ENCODE measurements at places on chromosomes 4 and X.

DNA sequence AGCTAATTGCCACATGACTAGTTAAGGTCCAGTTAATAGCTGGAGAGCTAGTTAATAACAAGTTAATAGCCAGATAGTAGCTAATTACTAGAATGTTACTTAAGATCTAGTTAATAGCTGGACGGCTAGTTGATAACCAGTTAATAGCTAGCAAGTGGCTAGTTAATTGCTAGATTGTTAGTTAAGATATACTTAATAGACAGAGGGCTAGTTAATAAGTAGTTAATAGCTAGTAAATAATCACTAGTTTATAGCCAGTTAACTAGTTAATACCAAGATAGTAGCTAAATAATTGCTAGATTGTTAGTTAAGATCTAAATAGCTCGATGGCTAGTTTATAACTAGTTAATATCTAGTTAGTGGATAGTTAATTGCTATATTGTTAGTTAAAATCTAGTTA lies 632.6 kb upstream of the CT83 start:
- no peak for DNase-seq

- DNase-seq, result no peak
These were observed 142.6 kb upstream of the PPARGC1A start for GRCh38 chr4:24032371-24032989.

DNA sequence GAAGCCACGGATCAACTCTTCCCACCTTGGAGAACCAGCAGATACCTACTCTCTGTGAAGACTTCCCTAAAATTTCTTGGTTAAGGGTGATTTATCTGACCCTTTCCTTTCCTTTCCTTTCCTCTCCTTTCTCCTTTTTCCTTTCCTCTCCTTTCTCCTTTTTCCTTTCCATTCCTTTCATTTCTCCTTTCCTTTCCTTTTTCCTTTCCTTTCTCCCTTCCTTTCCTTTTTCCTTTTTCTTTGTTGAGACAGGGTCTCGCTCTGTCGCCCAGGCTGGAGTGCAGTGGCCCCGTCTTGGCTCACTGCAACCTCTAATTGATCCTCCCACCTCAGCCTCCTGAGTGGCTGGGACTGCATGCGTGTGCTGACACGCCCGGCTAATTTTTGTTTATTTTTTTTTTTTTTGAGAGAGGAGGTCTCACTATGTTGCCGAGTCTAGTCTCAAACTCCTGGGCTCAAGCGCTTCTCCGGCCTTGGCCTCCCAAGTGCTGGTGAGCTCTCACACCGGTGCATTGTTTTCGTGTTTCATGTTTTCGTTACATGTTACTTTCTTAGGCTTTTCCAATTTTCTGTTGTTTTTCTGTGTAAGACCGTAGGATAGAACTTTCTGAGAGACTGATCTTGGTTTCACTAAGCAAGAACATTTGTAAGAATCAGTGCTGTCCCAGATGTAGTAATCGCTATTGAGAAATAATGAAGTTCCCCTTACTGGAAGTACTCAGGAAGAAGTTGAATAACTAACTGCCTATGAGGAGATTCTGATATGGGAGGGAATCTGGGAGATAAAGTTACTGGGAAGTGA lies 2.0 kb downstream of the TMEM165 start:
- DNase-seq, result no peak

DNA sequence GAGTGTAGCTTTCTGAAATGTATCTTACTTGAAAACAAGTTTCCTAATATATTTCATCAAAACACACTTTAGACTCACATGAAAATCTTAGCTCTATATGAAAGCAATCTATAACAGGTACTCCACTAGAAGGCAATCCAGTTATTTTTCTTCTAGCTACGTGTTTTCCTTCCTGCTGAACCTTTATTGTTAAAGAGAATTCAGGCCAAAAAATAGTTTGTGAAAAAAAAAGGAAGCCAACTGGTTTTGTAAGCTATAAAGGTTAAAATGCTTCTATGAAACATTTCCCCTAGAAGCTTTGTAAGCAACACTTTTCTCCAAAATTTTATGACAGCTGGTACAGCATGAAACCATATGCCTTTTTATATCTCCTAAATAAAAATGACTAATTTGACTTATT lies 304.7 kb upstream of the DIAPH2 start:
- DNase-seq, result no peak

GRCh38 chr4:163111588-163111987 lies 55.1 kb downstream of the NAF1 start:
- no peak for DNase-seq

DNA sequence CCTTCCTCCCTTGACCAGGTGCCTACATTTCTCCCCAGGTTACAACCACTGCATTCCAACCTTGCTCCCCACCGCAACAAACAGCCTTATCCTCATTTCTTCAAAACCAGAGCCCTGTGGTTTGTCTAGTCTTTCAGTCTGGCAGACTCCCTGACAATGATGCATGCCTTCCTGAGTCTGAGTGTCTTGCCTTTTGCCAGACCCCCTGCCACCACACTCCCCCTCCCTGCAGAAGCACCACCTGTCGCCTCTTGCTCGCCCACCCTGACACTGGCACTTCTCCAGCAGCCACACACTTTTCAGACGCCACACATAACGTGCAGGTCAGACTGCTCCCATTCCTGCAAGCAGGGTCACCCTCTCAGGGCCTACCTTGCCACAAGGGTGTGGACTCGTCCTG lies 349.2 kb upstream of the NOCT start:
- no peak for DNase-seq

- DNase-seq, result no peak
These were observed 31.8 kb upstream of the CWH43 start for GRCh38 chr4:48954314-48954713.

DNA sequence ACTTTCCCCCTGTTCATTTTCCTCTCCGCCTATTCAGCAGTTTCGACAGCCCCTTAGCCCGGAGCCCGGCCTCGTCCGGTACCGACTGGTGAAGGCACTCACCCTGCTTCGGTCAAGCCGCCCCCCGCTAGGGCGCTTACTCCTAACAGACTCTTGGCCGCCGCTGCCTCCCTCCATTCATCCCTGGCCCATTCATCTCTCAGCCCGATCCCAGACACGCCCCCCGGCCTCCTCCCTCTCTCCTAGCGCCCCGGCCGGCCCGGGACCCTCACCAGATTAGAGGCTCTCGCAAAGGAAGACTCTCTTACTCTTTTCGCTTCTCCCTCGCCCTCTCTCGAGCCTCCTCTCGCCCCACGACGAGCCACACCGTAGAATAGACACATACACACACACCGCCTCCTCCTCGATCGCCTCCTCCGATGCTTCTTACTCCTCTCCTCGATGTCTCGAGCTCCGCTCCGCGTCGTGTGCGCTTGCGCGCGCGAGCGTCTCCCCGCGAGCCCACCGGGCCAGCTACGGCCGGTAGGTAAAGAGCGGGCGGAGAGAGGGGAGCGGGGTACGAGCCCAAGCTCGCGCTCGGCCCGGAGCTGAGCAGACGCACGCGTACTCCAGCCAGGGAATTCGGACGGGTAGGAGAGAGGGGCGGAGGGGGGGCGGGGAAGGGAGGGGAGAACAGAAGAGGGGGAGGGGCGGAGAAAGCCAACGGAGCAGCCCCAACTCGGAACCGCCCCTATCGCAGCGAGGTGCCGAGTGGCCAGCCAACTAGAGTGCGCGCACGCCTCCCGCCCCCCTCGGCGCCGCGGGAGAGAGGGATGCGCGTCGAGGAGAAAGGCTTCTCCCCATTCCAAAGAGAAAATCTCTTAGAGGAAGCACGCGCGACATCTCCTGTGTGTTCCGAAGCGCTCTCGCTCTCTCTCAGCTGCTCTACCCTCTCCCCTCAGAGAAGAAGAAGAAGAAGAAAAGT lies at the start of gene WNK3:
Gene WNK3 (minus strand): TSS at position 633 of the 964 bp plus-strand sequence.
- peak; percentile 9 for DNase-seq

GRCh38 chr4:99159699-99160098 lies 15.6 kb upstream of the ADH4 start:
- DNase-seq, result no peak

DNA sequence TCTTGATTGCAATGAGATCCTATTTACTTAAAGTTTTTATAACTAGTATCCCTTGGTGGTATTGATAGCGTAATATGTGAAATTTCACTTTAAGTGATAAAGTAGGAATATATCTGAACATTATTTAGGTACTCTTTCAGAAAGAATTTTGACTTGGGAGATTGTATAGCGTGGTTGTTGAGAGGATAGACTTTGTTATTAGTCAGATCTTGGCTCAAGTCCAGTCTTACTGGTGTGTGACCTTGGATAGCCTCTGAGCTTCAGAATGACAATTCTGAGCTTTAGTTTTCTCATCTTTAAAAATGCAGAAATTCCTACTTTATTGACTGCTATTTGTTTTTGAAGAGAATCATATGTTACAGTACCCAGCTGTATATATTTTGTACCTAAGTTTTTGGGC lies 32.6 kb downstream of the DCK start:
- no peak for DNase-seq

DNA sequence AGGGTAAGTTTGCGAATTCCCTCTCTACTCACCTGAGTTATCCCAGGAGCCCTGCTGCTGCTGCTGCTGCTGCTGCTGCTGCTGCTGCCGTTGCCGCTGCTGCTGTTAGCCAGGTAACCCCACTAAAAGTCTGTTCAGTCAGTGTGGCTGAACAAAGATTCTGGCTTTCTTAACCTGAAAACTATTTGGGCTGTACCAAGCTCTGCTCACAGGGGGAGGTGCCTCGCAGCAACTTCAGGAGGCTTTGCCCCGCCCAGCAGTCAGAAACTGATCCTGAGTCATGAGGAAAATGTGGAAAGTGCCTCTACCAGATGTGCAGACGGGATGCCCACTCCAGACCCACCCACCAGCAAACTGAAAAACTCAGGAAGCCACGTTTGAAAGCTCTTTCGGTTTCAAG lies at the start of gene CAPN6:
Gene CAPN6 (minus strand): TSS at position 145 of the 400 bp plus-strand sequence. CDS start 6,547 bp downstream, outside the sequence.
- DNase-seq, result no peak

- peak; percentile 33 for DNase-seq
These were observed 9.6 kb downstream of the HAUS7 start for GRCh38 chrX:153460826-153461225.

DNA sequence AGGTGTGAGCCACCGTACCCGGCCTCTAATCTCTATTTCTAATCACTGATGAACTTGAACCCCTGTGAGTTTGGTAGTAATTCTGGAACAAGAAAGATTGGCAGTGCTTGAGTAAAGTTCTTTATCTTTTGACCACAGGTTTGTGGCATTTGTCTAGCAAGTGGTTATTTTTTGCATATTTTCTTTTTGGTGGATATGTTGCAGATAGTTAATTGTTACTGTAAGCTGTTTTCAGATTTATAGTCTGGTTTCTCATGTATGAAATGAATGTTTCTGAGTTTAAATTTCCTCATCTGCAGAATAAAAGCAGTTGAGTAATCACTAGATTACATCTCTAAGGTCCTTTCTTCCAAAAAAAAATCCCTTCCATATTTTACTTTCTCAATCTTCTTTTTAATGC lies 105.2 kb downstream of the GASK1B start:
- DNase-seq, result no peak

DNA sequence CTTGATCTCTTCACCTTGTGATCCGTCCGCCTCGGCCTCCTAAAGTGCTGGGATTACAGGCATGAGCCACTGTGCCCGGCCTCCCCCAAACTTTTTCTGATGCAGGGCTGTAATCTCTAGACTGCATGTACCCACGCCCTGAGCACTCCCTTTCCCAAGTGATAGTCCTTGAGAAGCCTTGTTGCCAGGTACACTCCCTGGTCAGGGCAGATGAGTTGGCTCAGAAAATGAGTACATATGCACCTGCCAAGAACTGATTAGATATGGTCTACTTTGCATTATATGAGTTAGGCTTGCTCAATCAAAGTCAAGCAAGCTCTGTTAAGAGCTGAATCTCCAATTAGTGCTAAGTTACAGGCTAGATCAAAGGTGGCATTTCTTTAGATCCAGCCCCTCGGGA lies 20.3 kb downstream of the APOO start:
- no peak for DNase-seq

GRCh38 chrX:45716750-45717149 lies 516.1 kb upstream of the DIPK2B start:
- DNase-seq, result no peak

DNA sequence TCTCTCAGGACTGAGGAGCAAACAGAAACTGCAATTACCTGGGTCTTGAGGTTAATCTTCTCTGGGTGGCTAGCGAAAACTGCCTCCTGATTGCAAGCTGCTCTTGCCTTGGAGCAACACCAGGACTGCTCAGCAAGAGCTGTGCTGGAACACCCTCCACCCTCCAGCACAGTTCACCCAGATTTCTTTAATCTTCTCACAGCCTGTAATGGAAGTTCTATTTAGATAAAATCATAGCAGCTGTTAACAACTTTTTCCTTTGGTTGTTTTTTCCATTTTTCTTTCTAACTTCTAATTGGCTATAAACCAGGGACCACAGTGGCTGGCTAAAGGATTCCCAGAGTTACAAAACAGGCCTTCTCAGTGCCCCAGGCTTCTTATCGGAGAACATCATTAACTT lies 36.3 kb downstream of the OPHN1 start:
- no peak for DNase-seq

DNA sequence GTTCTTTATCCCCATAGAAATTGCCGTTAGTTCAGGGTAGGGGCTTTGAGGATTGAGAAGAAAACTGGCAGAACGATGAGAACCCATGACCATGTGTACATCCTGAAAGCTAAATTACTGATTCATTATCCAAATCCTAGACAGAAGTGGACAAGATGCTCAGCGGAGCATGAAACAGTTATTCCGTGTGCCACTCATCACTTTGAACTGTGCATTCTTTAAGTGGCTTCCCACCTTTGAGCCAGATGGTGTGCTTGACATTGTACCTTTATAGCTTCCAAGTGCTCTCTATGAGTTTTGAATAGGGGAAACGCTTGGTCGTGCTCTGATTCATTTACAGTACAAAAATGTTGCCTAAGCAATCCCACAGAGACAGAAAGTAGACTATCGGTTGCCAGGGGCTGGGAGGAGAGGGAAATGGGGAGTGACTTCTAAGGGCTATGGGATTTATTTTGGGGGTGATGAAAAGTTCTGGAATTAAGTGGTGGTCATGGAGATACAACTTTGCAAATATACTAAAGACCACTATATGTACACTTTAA lies 100.0 kb downstream of the DOCK11 start:
- DNase-seq, result no peak

DNA sequence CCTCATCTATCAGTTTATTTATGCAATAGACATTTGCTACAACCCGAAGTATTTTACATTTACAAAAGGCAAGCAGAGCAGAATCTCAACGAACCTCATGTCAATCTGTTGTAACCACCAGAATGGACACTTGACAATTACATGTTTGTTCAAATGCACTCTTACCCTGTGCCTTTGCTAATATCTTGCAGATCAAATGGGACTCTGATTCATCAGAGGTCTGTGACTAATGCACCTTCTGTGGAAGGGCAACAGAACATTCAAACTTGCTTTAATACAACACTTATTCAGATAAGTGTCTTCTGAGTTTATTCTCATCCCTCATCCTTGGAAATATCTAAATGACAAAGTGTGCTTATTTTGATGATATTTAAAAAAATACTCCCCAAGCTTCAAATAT lies 644.7 kb upstream of the PCDH10 start:
- no peak for DNase-seq

GRCh38 chr4:101791182-101791558 lies 640 bp downstream of the BANK1 start:
- DNase-seq, result no peak

Measured in CD4-positive, alpha-beta T cell treated with Interleukin-15 for 4 hours (primary cell).